ENCODE measurements at places on chromosomes 13 and 19. TPM values are rescaled to one million over a fixed set of nuclear protein-coding genes. Genes with fewer than 3 reads are reported as not detected.

The PRR22 gene
- polyA plus RNA-seq: 3.3 TPM

The ZNF223 gene
- polyA plus RNA-seq: 4.8 TPM

The ZNF724 gene
- 0.10 TPM for polyA plus RNA-seq

The OVOL3 gene
- polyA plus RNA-seq: not detected

The ZNF792 gene
- polyA plus RNA-seq: 1.7 TPM

The MEDAG gene
- polyA plus RNA-seq: 6.1 TPM

The P2RY11 gene
- polyA plus RNA-seq: 4.7 TPM

The CIC gene
- polyA plus RNA-seq: 39.8 TPM

The NOTCH3 gene
- polyA plus RNA-seq: 18.7 TPM

The PLIN4 gene
- polyA plus RNA-seq: 42.0 TPM

DNA sequence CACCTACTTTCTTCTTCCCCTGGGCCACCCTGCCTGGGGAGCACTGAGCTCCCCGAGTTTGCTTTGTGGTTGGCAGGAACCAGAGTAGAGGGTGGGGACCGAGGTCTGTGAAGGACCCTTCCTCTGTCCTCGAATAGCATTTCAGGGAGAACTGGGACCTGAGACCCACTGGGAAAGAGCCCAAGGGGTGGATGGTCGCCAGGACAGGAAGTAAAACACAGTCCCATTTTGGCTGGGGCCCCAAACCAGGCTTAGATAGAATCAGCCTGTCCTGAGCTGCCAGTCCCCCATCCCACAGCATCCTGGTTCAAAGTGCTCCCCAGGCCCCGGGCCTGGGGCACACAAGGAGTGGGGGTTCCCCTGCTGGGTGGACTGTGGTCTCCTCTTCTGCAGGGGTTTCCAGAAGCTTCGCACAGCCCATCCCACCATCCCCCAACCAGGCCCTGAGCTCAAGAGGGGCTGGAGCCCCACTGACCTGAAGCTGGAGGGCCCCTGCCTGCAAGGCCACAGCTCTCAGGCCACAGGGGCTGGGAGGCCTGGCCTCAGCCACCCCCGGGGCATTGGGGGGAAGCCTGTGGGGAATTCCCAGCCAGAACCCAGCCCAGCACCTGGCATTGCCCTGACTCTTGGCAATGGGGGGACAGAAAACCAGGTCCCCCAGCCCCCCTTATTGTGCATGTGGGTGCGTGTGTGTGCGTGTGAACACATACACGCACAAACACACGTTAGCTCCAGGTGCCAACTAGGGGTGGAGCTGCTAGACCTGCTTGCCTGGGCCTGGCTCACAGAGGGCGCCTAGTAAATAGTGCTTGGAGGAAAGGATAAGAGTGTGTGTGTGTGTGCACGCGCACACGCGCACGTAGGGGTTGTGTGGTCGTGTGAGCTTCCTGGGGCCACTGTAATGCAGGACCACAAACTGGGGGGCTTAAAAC is 995 bp upstream of the MKNK2 start:
- peak; percentile 76 for DNase-seq

DNA sequence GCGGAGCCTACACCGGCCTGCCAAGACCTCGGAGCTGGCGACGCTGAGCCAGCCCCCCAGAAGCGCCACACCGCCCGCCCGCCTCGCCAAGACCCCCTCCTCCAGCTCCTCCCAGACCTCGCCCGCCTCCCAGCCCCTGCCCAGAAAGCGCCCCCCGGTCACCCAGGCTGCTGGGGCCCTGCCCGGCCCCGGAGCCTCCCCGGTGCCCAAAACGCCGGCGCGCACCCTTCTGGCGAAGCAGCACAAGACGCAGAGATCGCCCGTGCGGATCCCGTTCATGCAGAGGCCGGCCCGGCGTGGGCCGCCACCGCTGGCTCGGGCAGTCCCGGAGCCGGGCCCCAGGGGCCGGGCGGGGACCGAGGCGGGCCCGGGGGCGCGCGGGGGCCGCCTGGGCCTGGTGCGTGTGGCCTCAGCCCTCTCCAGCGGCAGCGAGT is 10.2 kb downstream of the C19orf25 start:
- DNase-seq: no peak

DNA sequence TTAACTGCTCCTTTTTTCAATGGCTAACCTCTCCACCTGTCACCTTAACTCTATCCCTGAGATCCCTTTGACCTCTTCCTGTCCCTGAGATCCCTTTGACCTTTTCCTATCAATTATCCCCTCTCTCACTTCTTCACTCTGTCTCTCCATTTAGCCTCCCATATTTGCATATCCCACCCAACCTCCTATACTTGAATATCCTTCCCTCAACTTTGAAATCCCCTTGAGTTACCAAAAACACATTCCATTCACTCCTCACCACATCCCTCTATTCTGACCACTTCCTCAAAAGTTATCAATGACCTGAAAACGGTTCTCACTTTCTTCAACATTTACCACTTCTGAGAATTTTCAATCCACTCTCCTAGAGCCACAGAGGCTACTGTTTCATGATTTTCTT is 3.0 kb downstream of the MYCBP2 start:
- DNase-seq: no peak

DNA sequence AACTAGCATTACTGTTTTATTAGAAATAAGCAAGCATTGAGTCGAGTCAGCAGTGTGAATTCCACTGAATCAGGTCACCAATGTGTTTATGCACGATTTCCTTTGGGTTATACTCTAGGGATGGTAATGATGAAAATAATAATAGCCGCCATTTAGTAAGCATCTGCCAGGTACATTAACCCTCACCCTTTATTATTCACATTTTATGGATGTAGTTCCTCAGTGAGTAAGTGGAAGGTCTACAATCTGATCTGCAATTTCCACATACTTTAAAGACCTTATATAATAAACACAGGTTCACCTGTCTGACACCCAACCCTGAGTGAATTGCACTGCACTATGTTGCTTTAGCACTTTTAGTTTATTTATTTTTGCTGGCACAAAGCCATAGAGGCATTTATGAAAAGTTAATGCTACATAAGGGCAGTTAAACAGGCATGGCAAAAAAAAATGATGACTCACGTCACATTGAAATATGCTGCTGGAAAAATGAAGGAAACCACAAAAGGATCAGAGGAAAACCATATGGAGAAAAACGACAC is 122.4 kb downstream of the TRPC4 start:
- DNase-seq: no peak

- DNase-seq: no peak
These were observed 7.4 kb downstream of the DCUN1D2 start for GRCh38 chr13:113483081-113483480.

DNA sequence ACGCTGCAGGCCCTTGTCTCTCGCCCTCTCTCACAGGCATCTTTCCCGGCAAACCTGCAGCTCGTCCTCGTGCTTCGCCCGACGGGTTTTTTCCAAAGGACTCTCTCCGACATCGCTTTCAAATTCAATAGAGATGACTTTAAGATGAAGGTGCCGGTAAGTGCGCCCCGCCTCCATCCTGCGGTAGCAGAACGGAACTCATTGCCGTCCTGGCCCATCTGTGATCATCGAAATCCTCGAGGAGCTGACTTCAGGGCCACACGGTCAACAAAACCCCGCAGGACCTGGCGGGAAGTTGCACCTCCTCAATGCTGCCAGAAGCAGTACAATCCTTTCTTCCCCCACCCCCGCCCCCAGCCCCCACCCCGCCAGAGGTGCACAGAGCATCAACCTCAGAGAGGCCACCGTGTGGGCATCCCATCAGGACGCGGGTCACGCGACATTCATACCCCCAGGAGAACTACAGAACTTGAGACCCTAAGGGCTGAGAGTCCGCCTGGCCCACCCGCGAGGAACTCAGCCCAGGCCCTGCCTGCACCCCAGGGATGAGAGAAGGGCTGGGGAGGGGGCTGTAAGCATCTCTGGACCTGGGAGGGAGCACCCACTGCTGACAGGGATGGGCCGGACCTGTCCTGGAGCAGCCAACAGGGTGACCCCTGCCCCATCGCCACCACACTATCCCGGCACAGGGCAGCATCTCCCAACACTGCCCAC is 44.9 kb upstream of the F7 start:
- DNase-seq: no peak

DNA sequence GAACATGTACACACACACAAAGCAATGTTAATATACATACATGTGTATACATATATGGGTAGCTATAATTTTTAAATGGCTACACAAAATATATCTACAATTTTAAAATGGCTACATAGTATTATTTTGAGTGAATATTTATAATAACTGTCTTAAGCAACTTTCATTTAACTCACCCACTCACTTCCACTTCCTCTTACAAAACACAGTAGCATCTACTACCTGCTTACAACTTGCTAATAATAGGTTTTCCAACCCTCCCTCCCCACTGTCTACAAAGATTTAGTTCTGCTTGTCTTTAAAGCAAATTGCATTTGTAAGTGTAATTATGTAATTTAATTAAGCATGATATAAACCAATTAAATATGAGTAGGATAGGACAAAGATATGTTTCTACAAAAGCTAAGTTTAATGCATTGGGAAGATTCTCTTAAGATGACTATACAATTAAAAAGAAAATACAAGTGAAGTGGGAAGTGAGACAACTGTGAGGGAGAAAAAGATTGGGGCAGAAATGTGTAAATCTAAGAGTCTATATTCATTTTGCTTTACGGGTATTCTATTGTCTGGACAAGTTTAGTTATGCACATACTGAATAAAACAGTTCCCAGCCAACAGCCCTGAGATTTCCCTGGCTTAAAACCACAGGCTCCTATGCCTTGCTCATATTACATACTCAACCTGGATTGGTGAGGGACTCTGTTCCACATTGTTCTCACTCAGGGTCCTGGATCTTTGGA is 583.1 kb downstream of the EFNB2 start:
- DNase-seq: no peak

GRCh38 chr19:7670790-7671189 is 1.9 kb downstream of the RETN start:
- no peak for DNase-seq

DNA sequence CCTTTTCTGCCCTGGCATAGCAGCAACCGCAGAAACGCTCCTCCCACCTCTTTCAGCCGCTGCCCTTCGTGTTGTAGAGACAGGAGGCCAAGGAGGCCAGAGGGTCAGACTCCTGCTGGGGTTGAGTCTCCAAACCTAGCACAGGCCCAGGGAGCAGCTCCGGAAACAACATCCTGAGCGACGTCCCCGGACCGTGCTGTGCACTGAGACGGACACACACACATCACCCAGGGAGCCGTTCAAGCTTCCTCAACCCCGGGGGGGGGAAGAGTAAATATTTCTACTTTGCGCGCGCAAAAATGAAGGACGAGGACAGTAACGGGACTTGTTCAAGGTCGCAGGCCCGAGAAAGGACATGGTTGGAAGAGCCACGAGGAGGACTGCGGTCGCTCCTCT is 657 bp downstream of the ZNF550 start:
- DNase-seq: peak; percentile 14

DNA sequence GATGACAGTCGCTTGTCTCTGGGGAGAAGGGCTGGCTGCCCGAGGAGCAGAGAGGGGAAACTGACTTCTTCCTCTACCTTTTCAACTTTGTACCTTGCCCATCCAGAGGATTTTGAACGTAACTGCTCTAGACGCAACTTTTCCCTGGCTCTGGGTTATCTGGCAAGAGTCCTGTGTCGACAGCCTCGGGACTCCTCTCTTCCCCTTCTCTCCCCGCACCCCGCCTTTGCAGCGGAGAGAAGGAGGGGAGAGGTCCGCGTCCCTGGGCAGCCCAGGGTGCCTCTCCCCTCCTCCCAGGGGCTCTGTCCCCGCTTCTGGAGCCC is 574 bp downstream of the SH3GL1 start:
- no peak for DNase-seq

DNA sequence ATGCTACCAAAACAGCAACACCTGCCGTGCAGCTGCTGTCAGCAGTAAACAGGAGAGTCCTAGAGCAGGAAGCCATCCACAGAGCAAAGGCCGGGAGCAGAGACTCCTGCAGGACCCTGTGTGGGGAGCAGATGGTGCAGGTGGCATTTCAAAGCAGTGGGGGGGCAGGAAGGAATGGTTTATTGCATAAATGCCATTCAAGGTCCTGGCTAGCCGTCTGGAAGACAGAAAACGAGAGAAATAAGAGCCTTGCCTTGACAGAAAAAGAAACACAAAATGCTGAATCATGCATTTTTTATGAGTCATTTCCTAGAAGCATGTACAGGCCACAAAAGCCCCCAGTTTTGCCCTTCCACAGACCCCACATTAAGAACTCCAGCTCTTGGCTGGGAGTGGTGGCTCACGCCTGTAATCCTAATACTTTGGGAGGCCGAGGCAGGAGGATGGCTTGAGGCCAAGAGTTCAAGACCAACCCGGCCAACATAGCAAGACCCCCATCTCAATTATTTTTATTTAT is 5.4 kb downstream of the RSPH6A start:
- DNase-seq: no peak

DNA sequence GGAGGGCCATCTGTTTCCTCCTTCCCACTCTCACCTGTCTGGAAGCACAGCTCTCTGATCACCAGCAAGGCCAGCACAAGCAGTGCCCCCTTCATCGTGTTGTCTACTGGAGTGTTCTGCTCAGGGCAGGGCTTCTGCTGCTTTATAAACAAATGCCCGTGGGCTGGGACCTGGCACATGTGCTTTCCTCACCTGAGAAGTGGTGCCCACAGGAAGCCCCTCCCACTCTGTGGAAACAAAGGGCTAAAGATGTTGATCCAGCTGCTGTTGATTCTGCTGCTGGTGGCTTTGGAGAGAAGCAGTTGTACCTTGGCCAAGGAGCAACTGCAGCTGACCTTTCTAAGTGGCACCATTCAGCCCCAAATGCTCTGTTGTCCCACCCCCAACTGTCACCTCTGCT is 26.4 kb upstream of the ZNF181 start:
- no peak for DNase-seq

GRCh38 chr13:104553186-104553585 is 1487.0 kb upstream of the SLC10A2 start:
- no peak for DNase-seq

- peak; percentile 61 for DNase-seq
These were observed 64.7 kb upstream of the STARD13 start for GRCh38 chr13:33349986-33350826.

DNA sequence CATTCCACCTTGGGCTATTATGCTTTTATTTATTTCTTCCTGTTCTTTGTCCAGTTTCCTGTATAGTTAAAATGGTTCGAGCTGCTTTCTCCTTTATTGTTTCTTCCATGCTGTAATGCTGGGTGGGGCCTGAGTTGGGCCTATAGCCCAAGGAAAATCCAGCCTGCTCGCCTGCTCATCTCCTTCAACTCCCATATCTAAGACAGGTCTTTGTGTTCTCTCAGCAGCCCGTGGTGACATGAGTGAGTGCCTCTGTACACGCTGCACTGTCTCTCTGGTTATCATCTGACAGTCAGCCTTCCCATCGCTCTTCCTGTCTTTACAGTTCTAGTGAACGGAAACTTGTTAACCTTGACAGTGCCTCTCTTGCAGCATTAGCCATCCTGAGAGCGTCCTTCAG is 221.9 kb upstream of the SLC10A2 start:
- no peak for DNase-seq

All from heart right ventricle (tissue), 16 donors.